Activated CD4-positive, alpha-beta T cell treated with anti-CD3 and anti-CD28 coated beads, Interleukin-2, amount 10 ng/mL, durations not matched to agents 24 days and 14 days (primary cell): ENCODE measurements at places on chromosomes 12 and 14. TPM values are rescaled to one million over a fixed set of nuclear protein-coding genes. Genes with fewer than 3 reads are reported as not detected.
A peak's percentile ranks its signal among the peaks of the same experiment; 100 is the strongest.

- no peak overlapping the region for H3K4me3 ChIP-seq
- no peaks in the 10 kb centered on the region for H3K36me3 ChIP-seq
- H3K4me1 ChIP-seq, result no peaks in the 10 kb centered on the region
- H3K27ac ChIP-seq, result no peak overlapping the region
- H3K27me3 ChIP-seq, result peaks cover 3% of the 10 kb centered on the region
Measured at GRCh38 chr14:53462931-53463778, 310.0 kb upstream of the DDHD1 start.

GRCh38 chr14:89256283-89256682, 160.8 kb downstream of the FOXN3 start:
- H3K27ac ChIP-seq, result no peak overlapping the region
- H3K4me3 ChIP-seq, result no peak overlapping the region
- no peaks in the 10 kb centered on the region for H3K27me3 ChIP-seq
- DNase-seq, result no peak
- H3K36me3 ChIP-seq, result peaks cover 34% of the 10 kb centered on the region
- peaks cover 9% of the 10 kb centered on the region for H3K4me1 ChIP-seq

GRCh38 chr12:75419841-75420240, 29.0 kb downstream of the GLIPR1L2 start:
- no peaks in the 10 kb centered on the region for H3K36me3 ChIP-seq
- no peak overlapping the region for H3K4me3 ChIP-seq
- H3K27ac ChIP-seq, result no peak overlapping the region
- H3K27me3 ChIP-seq, result peaks cover 3% of the 10 kb centered on the region
- DNase-seq, result no peak

- H3K27me3 ChIP-seq, result peaks cover 38% of the 10 kb centered on the region
- DNase-seq, result no peak
- peaks cover 8% of the 10 kb centered on the region for H3K4me1 ChIP-seq
- no peaks in the 10 kb centered on the region for H3K36me3 ChIP-seq
Measured at GRCh38 chr14:95322651-95323050, 2.9 kb upstream of the CLMN start.

GRCh38 chr14:58844544-58844943, 206.8 kb downstream of the DACT1 start:
- no peak overlapping the region for H3K27ac ChIP-seq
- H3K27me3 ChIP-seq, result no peaks in the 10 kb centered on the region
- H3K4me3 ChIP-seq, result no peak overlapping the region
- H3K36me3 ChIP-seq, result no peaks in the 10 kb centered on the region
- no peaks in the 10 kb centered on the region for H3K4me1 ChIP-seq

DNA sequence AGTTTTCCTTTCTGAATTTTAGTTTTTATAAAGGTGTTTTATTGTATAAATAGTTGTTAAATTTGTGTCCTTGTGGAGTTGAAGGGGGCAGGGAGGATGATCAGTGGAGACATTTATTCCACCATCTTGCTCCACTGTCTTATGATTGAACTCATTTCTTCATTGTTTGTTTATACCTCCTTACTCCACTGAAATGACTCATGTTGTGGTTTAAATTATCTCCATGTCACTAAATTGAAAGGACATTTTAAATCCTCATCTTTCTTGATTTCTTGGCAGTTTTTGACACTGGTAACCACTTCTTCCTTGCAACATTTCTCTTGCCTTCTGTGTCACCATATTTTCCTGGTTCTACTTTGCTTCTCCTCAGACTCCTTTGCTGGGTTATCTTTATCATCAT, 23.6 kb upstream of the FERMT2 start:
- H3K27me3 ChIP-seq, result peaks cover 21% of the 10 kb centered on the region
- H3K36me3 ChIP-seq, result no peaks in the 10 kb centered on the region
- no peak for DNase-seq
- peaks cover 4% of the 10 kb centered on the region for H3K4me1 ChIP-seq

- no peak for DNase-seq
- peak overlapping the region; percentile 57 for H3K4me3 ChIP-seq
- no peak overlapping the region for H3K27ac ChIP-seq
- no peaks in the 10 kb centered on the region for H3K27me3 ChIP-seq
Measured at GRCh38 chr12:42235426-42235825, 2.6 kb downstream of the YAF2 start.

GRCh38 chr12:31756977-31757420, 28.2 kb upstream of the AMN1 start:
- H3K4me1 ChIP-seq, result peaks cover 10% of the 10 kb centered on the region
- no peak overlapping the region for H3K4me3 ChIP-seq
- no peaks in the 10 kb centered on the region for H3K27me3 ChIP-seq
- H3K36me3 ChIP-seq, result no peaks in the 10 kb centered on the region

- H3K27ac ChIP-seq, result no peak overlapping the region
- peaks cover 10% of the 10 kb centered on the region for H3K27me3 ChIP-seq
- H3K4me3 ChIP-seq, result no peak overlapping the region
- H3K36me3 ChIP-seq, result no peaks in the 10 kb centered on the region
Measured at GRCh38 chr12:62840806-62841205, 94.1 kb downstream of the PPM1H start.

GRCh38 chr12:113198296-113198695, 12.8 kb downstream of the RITA1 start:
- no peak for DNase-seq
- H3K4me1 ChIP-seq, result peaks cover 17% of the 10 kb centered on the region
- no peak overlapping the region for H3K27ac ChIP-seq
- H3K27me3 ChIP-seq, result no peaks in the 10 kb centered on the region

DNA sequence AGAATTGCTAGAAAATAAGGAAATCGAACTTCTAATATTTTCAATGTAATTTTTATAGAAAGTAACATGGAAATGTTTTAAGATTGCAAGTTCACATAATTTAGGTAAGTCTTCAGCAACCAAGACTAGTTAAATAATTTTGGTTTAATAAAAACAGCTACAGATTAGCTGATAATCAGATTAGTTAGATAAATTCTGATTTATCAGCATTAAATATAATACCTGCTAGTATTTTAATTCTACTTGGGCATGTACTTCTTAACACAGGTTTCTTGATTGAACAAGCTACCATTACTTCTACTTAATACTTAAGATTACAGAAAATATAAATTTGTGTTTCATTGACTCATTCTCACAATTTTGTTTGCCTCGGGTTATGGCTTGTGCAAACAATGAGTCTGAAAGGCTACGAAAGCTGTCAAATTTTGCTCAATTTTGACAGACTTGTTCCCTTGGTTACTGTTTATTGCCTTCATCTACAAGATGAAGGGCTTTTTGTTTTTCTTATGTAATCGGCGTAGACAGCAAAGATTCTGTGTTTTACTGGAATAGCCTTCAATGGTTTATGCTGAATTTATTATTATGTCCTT, 116.1 kb upstream of the NUDT4 start:
- no peak for DNase-seq
- no peak overlapping the region for H3K4me3 ChIP-seq
- no peak overlapping the region for H3K27ac ChIP-seq
- H3K36me3 ChIP-seq, result no peaks in the 10 kb centered on the region
- no peaks in the 10 kb centered on the region for H3K27me3 ChIP-seq

DNA sequence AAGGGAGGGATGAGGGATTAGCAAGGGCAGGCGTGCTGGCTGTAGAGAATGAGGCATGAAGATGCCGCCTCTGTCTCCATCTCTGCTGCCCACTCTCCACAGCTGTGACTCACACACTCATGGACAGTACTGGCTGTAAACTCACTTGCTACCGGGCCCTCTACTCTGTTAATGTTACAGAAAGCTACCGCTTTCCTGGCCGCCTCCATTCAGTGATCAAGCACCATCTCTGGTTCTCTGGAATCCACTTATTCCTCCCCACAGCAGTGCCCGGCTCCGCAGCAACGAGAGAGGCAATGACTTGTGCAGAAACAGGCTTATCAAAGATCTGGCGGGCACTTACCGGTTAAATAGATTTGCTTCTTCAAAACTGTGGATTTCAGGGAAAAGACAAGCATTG, 34.8 kb downstream of the AMN start:
- no peaks in the 10 kb centered on the region for H3K4me1 ChIP-seq
- no peak for DNase-seq
- H3K36me3 ChIP-seq, result no peaks in the 10 kb centered on the region

GRCh38 chr12:46152456-46152855, 116.4 kb downstream of the SLC38A1 start:
- H3K36me3 ChIP-seq, result peaks cover 4% of the 10 kb centered on the region
- H3K4me1 ChIP-seq, result no peaks in the 10 kb centered on the region
- no peak overlapping the region for H3K4me3 ChIP-seq
- DNase-seq, result no peak
- H3K27ac ChIP-seq, result no peak overlapping the region

DNA sequence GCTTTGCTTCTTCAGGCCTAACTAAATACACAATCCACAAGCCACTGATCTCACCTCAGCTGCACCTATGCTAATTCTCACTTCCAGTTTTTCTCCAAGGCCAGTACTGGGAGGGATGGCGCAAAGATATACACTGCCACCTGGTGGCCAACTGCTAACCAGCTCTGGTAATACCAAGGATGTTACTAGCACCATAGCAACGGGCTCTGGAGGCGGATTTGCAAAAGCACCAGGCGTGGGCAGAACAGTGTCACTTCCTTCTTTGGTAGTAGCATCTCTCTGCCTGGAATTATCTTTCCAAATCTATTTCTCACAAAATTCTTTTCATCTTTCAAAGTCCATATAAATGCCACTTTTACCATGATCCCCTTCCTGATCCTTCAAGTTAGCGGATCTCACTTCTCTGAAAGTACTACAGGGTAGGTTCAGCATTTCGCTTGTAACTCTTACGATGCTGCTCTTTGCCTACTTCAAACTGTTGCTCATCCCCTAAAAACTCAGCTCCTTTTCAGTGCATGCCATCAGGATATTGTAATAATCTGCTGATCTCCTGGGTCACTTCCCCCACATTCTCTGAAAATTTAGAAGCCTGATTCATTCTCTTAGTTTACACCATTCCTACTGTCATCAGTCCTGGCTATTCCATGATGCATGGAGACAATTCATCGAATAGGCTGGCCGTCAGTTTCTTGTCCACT, 37.1 kb upstream of the FOXJ2 start:
- no peaks in the 10 kb centered on the region for H3K27me3 ChIP-seq
- no peak overlapping the region for H3K27ac ChIP-seq
- DNase-seq, result peak; percentile 94
- H3K36me3 ChIP-seq, result no peaks in the 10 kb centered on the region
- H3K4me1 ChIP-seq, result peaks cover 22% of the 10 kb centered on the region

- no peak overlapping the region for H3K27ac ChIP-seq
- no peaks in the 10 kb centered on the region for H3K27me3 ChIP-seq
- no peak overlapping the region for H3K4me3 ChIP-seq
Measured at GRCh38 chr12:112479413-112479812, 60.7 kb downstream of the PTPN11 start.

The KRT83 gene
- not detected in 2 replicates for total RNA-seq

The BMAL2 gene
- 55.9 and 58.8 TPM in 2 replicates for total RNA-seq

The CACNA2D4 gene
- 6.3 and 6.8 TPM in 2 replicates for total RNA-seq

The SCN8A gene
- total RNA-seq, result 0.12 and 0.38 TPM in 2 replicates

The PELI2 gene
- 2.8 and 3.0 TPM in 2 replicates for total RNA-seq
